Hindlimb muscle (tissue), 1 donor: ENCODE measurements at places on chromosomes 3 and 15. TPM values are rescaled to one million over a fixed set of nuclear protein-coding genes. Genes with fewer than 3 reads are reported as not detected.
A peak's percentile ranks its signal among the peaks of the same experiment; 100 is the strongest.

DZIP1L gene
- 7.1 TPM for polyA plus RNA-seq

USP3 gene
- 26.4 TPM for polyA plus RNA-seq

CACNA2D2 gene
- 8.2 TPM for polyA plus RNA-seq

GRCh38 chr3:5122741-5123706 lies 932 bp downstream of the ARL8B start:
- DNase-seq = peak; percentile 35

DNA sequence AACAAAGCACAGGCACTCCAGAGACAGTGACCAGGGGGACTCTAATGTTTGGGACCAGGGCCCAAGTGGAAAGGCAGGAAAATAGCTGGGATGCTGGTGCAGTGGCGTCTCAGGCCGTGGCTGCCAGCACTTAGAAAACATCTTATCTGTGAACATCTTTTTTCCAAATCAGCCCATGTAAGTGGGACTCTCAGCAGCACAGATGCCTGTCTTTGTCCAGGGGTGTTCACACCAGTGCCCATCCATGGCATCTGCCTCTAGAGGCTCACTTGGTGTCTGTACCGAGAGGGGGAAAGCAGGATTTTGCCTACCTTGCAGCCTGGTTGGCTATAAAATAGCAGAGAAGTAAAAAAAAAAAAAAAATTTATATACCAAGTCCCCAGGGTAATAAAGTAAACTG lies 26.7 kb downstream of the SLC12A8 start:
- DNase-seq = no peak

GRCh38 chr15:39704235-39704634 lies 78.4 kb downstream of the FSIP1 start:
- no peak for DNase-seq

- DNase-seq = no peak
These were observed 21.6 kb downstream of the NGRN start for GRCh38 chr15:90287101-90287500.
